NCI-H1048 (cell line): ENCODE measurements at places on chromosomes 4 and X.

- no peak for DNase-seq
Observed at GRCh38 chrX:123807835-123808416, 51.9 kb upstream of the XIAP start.

DNA sequence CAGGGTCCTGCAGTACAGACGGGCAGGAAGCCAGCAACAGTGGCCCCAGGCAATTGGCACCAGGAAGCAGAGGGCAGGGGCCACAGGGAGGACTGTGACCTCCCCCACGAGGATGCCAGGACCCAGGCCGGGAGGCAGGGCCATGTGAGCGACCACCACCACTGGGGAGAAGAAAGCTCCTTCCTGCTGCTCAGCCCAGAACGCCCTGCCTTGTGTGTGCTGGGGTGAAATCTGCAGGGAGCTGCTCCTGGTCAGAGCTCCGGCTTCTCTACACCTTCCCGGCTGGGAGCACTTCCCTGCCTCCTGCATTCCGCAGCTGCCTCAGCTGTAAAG lies 100.4 kb downstream of the HMX1 start:
- no peak for DNase-seq

DNA sequence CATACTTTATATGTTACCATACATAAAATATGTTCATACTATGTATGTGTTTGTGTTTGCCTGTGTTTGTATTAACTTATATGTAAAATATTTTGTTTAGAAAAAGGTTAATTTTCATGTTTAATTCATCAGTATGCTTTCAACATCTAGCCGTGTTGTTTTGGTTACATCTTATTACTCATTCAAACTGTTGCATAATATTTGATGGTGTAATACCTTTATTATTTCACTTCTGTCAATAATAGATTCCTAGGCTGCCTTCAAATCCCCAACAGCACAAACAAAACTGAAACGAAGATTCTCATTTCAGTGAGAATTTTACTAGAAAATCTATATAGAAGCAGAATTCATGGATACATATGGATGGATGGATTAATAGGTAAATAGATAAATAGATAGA lies 462.3 kb upstream of the ADGRL3 start:
- DNase-seq: no peak

- DNase-seq: no peak
Observed at GRCh38 chr4:183934761-183935160, 29.7 kb downstream of the STOX2 start.

DNA sequence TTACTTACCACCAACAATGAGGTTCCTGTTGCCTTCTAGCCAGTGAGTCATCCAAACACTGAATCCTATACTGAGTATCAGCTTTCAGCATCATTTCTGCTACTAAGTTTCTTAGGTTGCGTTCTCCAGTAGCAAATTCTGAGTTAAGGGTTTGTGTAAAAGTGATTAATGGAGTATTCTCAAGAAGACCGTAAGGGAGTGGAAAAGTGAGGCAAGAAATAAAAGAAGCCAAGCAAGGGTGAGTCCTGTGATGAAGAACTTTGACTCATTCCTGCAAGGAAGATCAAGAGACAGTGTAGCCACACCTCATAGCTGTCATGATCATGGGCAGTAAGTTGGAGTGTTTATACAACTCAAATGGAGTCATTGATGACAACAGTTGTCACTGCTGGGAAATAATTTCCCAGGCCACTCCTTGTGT lies 446.2 kb downstream of the RAPGEF2 start:
- no peak for DNase-seq

GRCh38 chrX:132862562-132862961 lies 95.9 kb downstream of the HS6ST2 start:
- DNase-seq: no peak

DNA sequence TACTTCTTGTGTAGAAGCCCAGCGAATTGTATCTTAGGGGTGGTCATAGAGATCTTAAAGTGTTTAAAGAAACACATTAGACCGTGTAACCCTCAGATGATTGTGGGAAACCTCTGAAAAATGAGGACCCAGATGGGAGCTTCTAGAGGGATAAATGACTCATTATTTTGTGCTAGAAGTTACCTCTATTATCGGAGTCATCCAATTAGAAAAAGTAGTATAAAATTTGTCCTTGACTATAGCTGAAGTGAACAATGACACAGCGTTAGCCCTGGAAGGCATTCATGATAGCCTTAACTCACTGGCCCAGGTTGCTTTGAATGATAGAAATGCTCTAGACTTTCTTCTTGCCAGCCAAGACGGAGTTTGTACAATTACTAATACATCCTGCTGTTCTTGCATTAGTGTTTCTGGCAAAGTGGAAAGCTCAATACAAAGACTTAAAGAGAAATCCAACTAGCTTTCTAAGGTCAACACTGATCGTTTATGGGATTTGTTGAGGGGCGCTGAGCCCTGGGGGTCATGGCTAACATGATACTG lies 178.9 kb upstream of the VEGFC start:
- no peak for DNase-seq
